ENCODE measurements at places on chromosomes 6 and 20.

DNA sequence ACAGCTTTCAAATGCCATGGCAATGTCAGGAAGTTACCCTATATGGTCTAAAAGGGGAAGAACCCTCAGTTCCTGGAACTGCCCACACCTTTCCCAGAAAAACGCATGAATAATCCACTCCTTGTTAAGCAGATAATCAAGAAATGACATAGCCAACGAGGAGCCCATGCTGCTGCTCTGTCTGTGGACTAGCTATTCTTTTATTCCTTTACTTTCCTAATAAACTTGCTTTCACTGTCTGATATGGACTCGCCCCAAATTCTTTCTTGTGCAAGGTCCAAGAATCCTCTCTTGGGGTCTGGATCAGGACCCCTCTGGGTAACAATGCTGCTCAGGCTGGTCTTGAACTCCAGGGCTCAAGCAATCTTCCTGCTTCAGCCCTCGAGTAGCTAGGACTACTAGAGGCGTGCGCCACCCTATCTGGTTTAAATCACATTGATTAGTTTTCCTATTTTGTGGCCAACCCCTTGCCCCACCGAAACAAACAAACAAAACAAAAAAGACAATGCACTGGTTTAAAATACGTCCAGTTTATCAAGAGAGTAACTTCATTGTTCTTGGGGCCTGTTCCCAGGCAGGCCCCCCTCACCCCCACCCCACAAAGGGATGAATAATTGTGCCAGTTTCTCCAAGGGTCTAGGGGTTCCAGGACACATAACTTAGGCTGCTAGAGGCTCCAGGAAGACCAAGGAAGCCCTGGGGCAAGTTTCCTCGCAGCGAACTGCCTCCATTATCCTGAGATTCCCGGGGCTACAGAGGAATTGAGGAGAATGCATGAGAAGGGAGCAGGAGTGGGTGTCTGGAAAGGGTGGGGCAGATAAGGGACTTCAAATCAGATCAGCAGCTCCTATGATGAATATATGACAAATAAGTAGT lies 10.1 kb upstream of the AKAP12 start:
- DNase-seq = no peak

GRCh38 chr20:49747707-49748524 lies 34.2 kb upstream of the B4GALT5 start:
- no peak for DNase-seq

- DNase-seq = no peak
Observed at GRCh38 chr20:23335521-23335920, 15.1 kb upstream of the NXT1 start.

- no peak for DNase-seq
Observed at GRCh38 chr6:149080511-149080910, 237.0 kb upstream of the TAB2 start.

- DNase-seq = no peak
Observed at GRCh38 chr20:11130554-11131166, 456.9 kb upstream of the JAG1 start.
